Glutamatergic neuron (in vitro differentiated cells): ENCODE measurements at places on chromosomes 4 and X. TPM values are rescaled to one million over a fixed set of nuclear protein-coding genes. Genes with fewer than 3 reads are reported as not detected.

DNA sequence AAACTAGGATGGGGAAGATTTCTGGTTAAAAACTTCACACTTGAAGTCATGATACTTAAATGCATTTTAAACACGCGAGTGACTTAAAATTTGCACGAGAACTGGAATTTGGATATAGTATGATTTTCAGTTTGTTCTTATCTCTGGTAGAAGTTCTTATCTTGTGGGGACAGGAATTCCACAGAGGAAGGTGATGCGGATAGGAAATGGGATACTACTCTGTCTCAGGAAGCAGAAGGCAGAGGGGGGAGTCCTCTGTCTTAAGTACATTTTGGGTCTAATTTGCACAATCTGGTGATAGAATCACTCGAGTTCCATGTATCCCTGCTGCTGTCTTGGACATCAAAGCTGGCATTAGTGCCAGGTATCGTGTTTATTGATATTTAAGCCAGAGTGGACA lies 53.3 kb downstream of the TLL1 start:
- no peak for DNase-seq

GRCh38 chrX:119226446-119226845 lies 9.6 kb upstream of the PGRMC1 start:
- DNase-seq: no peak

Gene RS1
- total RNA-seq: not detected

Gene S100P
- total RNA-seq: not detected
